Mesenchymal stem cell (in vitro differentiated cells and primary cell): ENCODE measurements at places on chromosomes 1 and 21.
A peak's percentile ranks its signal among the peaks of the same experiment; 100 is the strongest.

GRCh38 chr1:8274352-8274751, 43.6 kb upstream of the SLC45A1 start:
- no peak overlapping the region for H3K4me3 ChIP-seq
- H3K36me3 ChIP-seq = no peaks in the 10 kb centered on the region
- no peak for DNase-seq
- H3K27me3 ChIP-seq = no peaks in the 10 kb centered on the region

DNA sequence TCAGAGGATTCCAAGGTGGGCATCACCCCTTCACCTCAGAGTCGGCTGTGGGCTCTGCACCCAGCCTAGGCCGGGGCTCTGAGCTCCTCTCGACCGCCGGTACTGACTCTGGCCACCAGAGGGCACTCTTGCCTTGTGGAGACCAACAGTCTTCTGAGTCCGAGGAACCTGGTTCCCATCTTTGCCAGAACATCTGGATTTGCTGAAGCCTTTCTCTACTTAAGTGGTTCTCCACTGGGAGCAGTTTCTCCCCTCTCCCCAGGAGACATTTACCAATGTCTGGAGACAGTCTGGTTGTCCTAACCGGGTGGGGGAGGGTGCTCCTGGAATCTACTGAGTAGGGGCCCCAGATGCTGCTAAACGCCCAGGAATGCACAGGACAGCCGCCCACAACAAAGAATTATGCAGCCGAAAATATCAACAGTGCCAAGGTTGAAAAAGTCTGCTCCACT, 9.4 kb downstream of the ETV3L start:
- H3K27me3 ChIP-seq = peaks cover 4% of the 10 kb centered on the region
- DNase-seq = peak; percentile 84
- no peak overlapping the region for H3K27ac ChIP-seq

DNA sequence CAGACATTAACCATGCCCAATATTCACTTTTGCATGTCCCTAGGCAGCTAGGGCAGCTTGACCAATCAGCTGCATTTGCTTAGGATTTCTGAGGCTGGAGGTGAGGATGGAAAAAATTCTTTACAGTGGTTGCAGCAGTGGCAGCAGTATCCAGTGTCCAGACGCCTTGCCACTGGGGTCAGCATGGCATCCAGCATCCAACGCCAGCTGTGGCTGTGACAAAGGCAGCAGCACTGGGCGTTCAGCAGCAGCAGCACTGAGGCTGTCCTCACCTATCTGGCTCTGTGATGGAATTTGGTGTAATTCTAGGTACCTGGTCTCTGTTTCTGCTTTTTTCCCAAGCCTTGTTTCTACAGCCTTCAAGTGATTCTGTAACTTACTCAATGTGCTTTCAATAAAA, 15.5 kb downstream of the RHBDL2 start:
- no peak overlapping the region for H3K27ac ChIP-seq
- no peaks in the 10 kb centered on the region for H3K4me1 ChIP-seq
- no peak for DNase-seq
- no peak overlapping the region for H3K4me3 ChIP-seq
- no peaks in the 10 kb centered on the region for H3K27me3 ChIP-seq
- H3K36me3 ChIP-seq = no peaks in the 10 kb centered on the region

- DNase-seq = no peak
- H3K4me1 ChIP-seq = no peaks in the 10 kb centered on the region
- no peaks in the 10 kb centered on the region for H3K36me3 ChIP-seq
- H3K27ac ChIP-seq = no peak overlapping the region
- peak overlapping the region; percentile 32 for H3K4me3 ChIP-seq
Observed at GRCh38 chr1:71312545-71312944, 231.7 kb upstream of the ZRANB2 start.

DNA sequence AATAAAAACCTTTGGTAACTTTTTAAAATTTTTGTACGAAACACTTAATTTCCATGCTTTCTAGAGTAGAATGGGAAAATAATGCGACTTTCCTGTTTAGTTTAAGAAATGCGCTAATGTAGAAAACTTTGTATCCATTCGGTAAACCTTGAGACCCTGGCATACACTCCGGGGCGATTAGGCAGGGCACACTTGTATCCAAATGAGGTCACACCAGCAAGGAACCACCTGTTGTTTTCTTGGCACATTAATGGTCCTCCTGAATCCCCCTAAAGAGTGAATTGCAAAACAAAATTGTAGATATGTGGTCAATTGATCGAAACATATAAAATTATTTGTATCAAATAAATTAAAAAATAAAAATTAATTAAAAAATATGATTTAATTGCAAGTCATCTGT, 25.2 kb downstream of the CHODL start:
- H3K27me3 ChIP-seq = no peaks in the 10 kb centered on the region
- H3K36me3 ChIP-seq = no peaks in the 10 kb centered on the region
- no peak for DNase-seq
- H3K27ac ChIP-seq = no peak overlapping the region
- H3K4me3 ChIP-seq = no peak overlapping the region
- no peaks in the 10 kb centered on the region for H3K4me1 ChIP-seq

DNA sequence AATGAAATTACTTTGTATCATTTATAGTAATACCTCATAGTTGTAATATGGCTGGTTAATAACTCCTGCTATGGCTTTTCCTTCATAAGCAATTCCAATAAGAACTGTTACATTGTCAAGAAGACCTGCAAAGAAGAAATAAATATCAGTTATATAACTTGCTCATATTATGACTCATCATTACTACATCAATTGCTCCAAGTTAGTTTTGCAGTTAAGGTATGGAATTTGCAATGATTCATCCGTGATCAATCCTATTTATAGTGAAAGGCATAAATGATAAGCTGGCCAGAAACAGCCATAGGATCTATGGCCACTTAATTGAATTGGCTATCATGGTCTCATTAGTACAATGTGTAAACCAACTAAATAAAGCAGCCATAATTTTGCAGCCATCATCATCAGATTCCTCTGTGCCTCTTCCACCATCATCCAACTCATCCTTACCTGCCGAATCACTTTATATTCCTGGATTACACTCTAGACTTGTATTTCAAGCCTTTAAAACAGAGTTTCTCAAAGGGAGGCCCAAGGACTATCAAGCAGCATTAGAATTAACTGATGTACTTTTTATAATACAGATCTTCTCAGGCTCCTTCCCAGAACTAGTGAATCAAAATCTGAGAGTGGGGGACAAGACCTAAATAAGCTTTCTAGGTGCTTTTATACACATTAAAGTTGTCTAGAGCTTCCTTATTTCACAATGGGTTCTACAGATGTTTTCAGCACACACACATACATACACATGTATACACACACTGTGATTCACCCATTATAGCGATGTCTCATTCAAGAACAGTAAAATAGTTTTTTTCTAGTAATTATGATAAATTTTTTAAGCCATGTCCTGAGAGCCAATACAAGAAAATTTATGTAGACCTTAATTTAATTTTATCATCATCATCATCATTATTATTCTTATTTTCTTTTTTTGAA, 21.2 kb upstream of the EPRS1 start:
- no peak overlapping the region for H3K27ac ChIP-seq
- H3K4me3 ChIP-seq = no peak overlapping the region
- peak; percentile 6 for DNase-seq
- no peaks in the 10 kb centered on the region for H3K4me1 ChIP-seq
- H3K27me3 ChIP-seq = no peaks in the 10 kb centered on the region
- H3K36me3 ChIP-seq = peaks cover 58% of the 10 kb centered on the region

DNA sequence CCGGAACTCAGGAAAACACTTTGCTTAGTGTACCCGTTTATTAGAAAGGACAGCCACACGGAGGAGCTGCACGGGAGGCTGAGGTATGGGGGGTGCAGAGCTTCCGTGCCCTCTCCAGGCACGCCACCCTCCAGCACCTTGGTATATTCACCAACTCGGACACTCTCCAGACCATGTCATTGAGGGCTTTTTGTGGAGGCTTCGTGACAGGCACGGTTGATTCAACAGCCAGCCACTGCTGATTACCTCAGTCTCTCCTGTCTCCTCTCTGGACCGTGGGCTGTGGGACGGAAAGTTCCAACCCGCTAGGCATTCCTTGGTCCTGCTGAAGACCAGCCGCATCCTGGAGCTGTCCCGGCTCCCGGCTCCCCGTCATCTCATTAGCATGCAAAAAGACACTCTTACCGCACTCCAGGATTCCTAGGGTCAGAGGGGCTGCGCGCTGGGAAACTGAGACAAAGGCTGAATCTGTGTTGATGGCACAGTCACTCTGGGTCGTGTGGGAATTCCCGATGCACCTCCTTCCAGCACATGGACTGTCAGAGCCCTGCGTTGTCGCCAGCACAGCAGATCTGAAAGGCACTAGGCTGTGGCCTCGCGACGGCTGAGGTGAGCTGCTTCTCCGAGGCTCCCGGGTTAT, 65.6 kb downstream of the PRKCZ start:
- H3K4me1 ChIP-seq = peaks cover 12% of the 10 kb centered on the region
- DNase-seq = peak; percentile 61
- no peaks in the 10 kb centered on the region for H3K27me3 ChIP-seq
- H3K27ac ChIP-seq = no peak overlapping the region
- H3K36me3 ChIP-seq = no peaks in the 10 kb centered on the region
- no peak overlapping the region for H3K4me3 ChIP-seq

- H3K36me3 ChIP-seq = no peaks in the 10 kb centered on the region
- no peak overlapping the region for H3K27ac ChIP-seq
- H3K4me3 ChIP-seq = no peak overlapping the region
- no peaks in the 10 kb centered on the region for H3K27me3 ChIP-seq
- DNase-seq = no peak
Observed at GRCh38 chr1:3975903-3976630, 76.0 kb upstream of the C1orf174 start.

GRCh38 chr1:54285815-54286345, 85.9 kb downstream of the MRPL37 start:
- no peak overlapping the region for H3K4me3 ChIP-seq
- H3K27ac ChIP-seq = no peak overlapping the region
- peaks cover 15% of the 10 kb centered on the region for H3K4me1 ChIP-seq
- no peaks in the 10 kb centered on the region for H3K27me3 ChIP-seq
- H3K36me3 ChIP-seq = peaks cover 3% of the 10 kb centered on the region

- H3K4me1 ChIP-seq = peaks cover 14% of the 10 kb centered on the region
- H3K4me3 ChIP-seq = peak overlapping the region; percentile 67
- DNase-seq = no peak
- no peak overlapping the region for H3K27ac ChIP-seq
- H3K36me3 ChIP-seq = no peaks in the 10 kb centered on the region
Observed at GRCh38 chr1:204493984-204494280, 673 bp downstream of the PIK3C2B start.

DNA sequence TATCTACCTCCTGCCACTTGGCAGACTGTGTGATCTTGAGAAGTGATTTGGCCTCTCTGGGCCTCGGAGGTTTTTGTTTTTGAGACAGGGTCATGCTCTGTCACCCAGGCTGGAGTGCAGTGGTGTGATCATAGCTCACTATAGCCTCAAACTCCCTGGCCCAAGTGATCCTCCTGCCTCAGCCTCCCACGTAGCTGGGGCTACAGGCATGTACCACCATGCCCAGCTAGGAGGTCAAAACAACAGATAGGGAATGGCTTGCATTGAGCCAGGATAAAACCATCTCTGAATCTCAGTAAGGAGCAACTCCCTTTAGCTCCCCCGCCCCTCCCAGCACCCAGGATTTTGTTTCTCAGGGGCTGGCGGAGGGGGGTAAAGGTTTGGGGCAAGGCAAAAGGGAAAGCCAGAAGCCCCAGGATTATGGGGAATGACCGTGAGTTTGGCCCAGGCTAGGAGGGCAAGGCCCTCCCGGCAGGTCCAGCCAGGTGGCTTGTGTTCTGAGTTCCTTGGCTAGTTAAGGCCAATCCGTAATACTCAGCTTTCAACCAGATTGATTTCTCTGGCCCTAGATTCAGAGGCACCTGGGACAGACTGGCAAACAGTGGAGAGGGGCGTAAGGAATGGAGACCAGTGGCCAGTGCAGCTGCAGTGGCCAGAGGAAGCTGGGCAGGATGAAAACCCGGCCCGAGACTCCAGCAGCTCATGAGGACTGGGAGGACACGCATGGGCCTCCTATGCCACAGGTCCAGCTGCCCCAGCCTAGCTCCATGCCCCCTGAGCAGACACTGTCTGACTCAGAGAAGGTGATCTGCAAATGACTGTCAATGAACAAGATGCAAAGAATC, 130.1 kb downstream of the DMRTB1 start:
- no peak overlapping the region for H3K4me3 ChIP-seq
- no peaks in the 10 kb centered on the region for H3K27me3 ChIP-seq
- no peak overlapping the region for H3K27ac ChIP-seq
- no peak for DNase-seq
- H3K4me1 ChIP-seq = peaks cover 21% of the 10 kb centered on the region

DNA sequence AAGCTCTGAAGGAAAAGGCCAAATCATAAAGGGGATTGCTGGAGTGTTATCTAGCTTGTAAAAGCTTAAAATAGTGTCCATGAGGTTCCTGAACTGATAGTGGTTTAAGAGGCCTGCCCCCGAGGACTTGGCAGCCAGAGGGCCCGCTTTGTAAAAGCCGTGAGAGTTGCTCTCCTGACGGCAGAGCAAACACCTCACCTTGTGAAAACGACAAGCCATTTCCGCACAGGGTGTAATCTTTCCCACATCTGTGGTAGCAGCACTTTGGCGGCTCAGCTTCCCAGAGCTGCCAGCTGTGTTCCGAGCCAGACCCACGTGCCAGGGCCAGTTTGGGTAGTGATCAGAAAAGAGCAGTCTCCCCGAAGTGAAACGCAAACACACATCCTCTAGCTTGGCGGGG, 37.0 kb downstream of the SERBP1 start:
- H3K4me3 ChIP-seq = no peak overlapping the region
- H3K36me3 ChIP-seq = peaks cover 15% of the 10 kb centered on the region
- H3K4me1 ChIP-seq = peaks cover 5% of the 10 kb centered on the region
- DNase-seq = no peak
- H3K27me3 ChIP-seq = no peaks in the 10 kb centered on the region
- no peak overlapping the region for H3K27ac ChIP-seq

DNA sequence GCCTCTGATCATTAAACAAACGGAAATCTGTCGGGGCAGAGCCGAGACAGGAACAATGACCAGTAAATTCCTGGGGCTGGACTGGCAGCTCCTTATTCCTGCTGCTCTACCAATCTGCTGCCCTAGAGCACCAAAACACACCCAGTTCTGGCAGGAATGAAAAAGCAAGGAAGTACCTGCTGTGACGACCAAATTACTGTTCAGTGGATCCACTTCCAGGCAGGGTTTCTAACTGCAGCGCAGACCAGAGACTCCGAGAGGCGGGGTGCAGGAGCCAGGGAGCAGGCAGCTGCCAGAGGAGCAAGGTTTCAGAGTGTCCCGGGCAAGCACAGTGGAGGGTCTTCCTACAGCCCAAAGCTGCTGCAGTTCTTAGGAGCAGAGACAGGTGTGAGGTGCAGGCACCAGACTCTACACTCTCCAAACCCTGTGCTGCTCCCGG, 32.4 kb downstream of the KANK4 start:
- peaks cover 13% of the 10 kb centered on the region for H3K4me1 ChIP-seq
- no peaks in the 10 kb centered on the region for H3K36me3 ChIP-seq
- DNase-seq = no peak
- peaks cover 71% of the 10 kb centered on the region for H3K27me3 ChIP-seq
- H3K27ac ChIP-seq = no peak overlapping the region

GRCh38 chr1:246631426-246631825, 65.2 kb downstream of the CNST start:
- peak; percentile 60 for DNase-seq
- H3K27me3 ChIP-seq = no peaks in the 10 kb centered on the region
- peaks cover 44% of the 10 kb centered on the region for H3K36me3 ChIP-seq
- H3K4me3 ChIP-seq = no peak overlapping the region

GRCh38 chr1:39348278-39348677, 143.2 kb upstream of the BMP8A start:
- peaks cover 81% of the 10 kb centered on the region for H3K36me3 ChIP-seq
- no peak overlapping the region for H3K4me3 ChIP-seq
- peaks cover 3% of the 10 kb centered on the region for H3K4me1 ChIP-seq
- no peak for DNase-seq
- no peak overlapping the region for H3K27ac ChIP-seq
- no peaks in the 10 kb centered on the region for H3K27me3 ChIP-seq
